ENCODE measurements at places on chromosomes 7 and 10. TPM values are rescaled to one million over a fixed set of nuclear protein-coding genes. Genes with fewer than 3 reads are reported as not detected.

DNA sequence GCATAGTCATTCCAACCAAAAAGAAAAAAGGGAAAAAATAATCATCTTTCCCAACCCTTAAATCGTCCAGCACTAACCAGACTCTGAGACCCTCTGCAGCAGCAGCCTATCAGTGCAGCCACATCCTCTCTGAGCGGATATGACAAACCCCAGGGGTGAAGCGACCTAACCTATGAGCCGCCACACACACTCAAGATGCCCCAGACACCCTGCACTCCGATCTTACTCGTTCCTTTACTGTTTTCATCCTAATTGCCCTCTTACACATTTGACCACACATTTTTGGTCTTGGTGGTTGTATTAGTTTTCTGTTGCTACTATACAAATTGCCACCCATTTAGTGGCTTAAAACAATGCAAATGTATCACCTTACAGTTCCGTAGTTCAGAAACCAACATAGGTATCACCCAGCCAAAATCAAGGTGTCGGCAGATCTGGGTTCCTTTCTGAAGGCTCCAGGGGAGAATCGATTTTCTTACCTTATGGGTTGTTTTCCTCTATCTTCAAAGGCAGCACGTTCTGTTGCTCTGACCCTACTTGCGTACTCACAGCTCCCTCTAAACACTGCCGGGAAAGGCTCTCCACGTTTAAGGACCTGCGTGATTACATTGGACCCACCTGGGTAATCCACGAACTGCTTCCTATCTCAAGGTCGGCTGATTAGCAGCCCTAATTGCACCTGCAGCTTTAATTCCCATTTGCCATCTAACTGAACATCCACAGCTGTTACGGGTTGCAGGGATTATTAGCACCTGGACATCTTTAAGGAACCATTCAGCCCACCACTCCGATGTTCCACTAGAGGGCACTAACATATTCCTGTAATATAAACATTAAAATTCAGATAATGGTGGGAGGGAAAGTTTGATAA, 37.3 kb upstream of the PRSS1 start:
- H3K4me1 ChIP-seq = peaks cover 53% of the 10 kb centered on the region
- H3K27ac ChIP-seq = no peak overlapping the region
- 0 out of 2 replicates have a peak, but pooled peaks cover 4% of the 10 kb centered on the region for H3K36me3 ChIP-seq
- H3K27me3 ChIP-seq = no peaks in the 10 kb centered on the region
- no peak for DNase-seq
- H3K4me3 ChIP-seq = no peak overlapping the region

GRCh38 chr7:81045491-81046030, 126.7 kb upstream of the SEMA3C start:
- no peaks in the 10 kb centered on the region for H3K4me1 ChIP-seq
- peaks cover 40% of the 10 kb centered on the region for H3K36me3 ChIP-seq
- no peak overlapping the region for H3K27ac ChIP-seq
- no peak overlapping the region for H3K4me3 ChIP-seq
- no peaks in the 10 kb centered on the region for H3K27me3 ChIP-seq

DNA sequence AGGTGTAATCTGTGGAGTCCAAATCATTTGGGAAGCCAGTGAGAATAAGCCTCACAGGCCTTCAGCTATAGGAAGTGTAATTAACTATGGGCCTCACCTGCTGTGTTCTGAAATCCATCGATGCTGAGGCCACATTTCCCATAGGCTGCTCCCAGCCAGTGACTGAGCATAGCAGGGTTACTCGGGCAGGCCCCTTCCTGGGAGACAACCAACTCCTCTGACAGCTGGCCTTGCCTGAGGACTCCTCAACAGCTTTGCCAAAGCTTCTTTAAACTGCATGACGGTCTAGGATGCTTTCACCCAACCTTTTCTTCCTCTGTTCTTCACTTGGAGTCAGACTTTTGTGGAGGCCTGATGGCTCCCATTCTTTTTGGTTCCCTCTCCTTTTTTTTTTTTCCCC, 63.8 kb upstream of the SMNDC1 start:
- H3K27me3 ChIP-seq = no peaks in the 10 kb centered on the region
- H3K4me3 ChIP-seq = no peak overlapping the region
- H3K4me1 ChIP-seq = peaks cover 18% of the 10 kb centered on the region
- no peak overlapping the region for H3K27ac ChIP-seq
- no peaks in the 10 kb centered on the region for H3K36me3 ChIP-seq

The CLDN4 gene
- total RNA-seq = 32.0 TPM

All from WTC11 (cell line).